ENCODE measurements at places on chromosomes 1 and 21. TPM values are rescaled to one million over a fixed set of nuclear protein-coding genes. Genes with fewer than 3 reads are reported as not detected.
A peak's percentile ranks its signal among the peaks of the same experiment; 100 is the strongest.

GRCh38 chr1:12012560-12013316, 6.6 kb upstream of the MIIP start:
- no peak for DNase-seq
- H3K36me3 ChIP-seq = peaks cover 3% of the 10 kb centered on the region
- H3K4me3 ChIP-seq = no peak overlapping the region
- no peaks in the 10 kb centered on the region for H3K4me1 ChIP-seq

DNA sequence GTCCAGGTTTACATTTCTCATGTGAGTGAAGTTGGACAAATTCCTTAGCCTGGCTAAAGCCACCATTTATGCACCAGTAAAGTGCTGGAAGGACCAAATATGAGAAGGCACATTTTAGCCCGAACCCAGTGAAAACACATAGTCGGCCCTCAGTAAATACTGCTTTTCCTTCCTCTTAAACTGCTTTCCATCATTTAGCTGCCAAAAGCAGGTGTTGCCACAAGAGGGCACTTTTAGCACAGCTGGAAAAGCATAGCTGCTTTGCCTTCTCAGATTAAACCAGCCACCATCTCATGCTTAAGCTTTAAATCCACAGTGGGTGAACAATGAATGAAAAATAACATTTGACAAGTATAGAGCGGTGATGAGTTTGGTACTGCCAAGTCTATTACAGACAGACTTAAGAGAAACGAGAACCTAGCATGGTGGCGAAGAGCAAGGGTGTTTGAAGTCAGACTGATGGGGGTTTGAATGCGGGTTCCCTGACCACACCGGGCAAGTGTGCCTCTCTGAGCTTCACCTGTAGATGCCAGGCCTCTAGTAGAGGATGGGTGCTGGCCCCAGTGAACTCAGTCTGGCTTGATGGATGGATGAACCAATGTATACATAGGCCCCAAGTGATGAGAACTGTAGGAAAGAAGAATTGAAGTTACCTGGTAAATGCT, 57.8 kb downstream of the SLC35D1 start:
- H3K27ac ChIP-seq = no peak overlapping the region
- H3K4me1 ChIP-seq = no peaks in the 10 kb centered on the region
- no peak overlapping the region for H3K4me3 ChIP-seq
- H3K27me3 ChIP-seq = no peaks in the 10 kb centered on the region
- peak; percentile 53 for DNase-seq

GRCh38 chr1:8249838-8250237, 68.1 kb upstream of the SLC45A1 start:
- no peaks in the 10 kb centered on the region for H3K27me3 ChIP-seq
- no peak overlapping the region for H3K4me3 ChIP-seq
- H3K27ac ChIP-seq = no peak overlapping the region
- no peaks in the 10 kb centered on the region for H3K36me3 ChIP-seq
- no peak for DNase-seq

GRCh38 chr21:46025113-46025770, 43.7 kb downstream of the COL6A1 start:
- H3K27ac ChIP-seq = no peak overlapping the region
- H3K36me3 ChIP-seq = no peaks in the 10 kb centered on the region
- no peak overlapping the region for H3K4me3 ChIP-seq
- H3K4me1 ChIP-seq = no peaks in the 10 kb centered on the region
- H3K27me3 ChIP-seq = no peaks in the 10 kb centered on the region

Gene SPATA45
- total RNA-seq = not detected

GRCh38 chr1:9903801-9904527, 6.1 kb downstream of the CTNNBIP1 start:
- DNase-seq = no peak
- no peaks in the 10 kb centered on the region for H3K36me3 ChIP-seq
- H3K4me1 ChIP-seq = peaks cover 10% of the 10 kb centered on the region
- H3K27me3 ChIP-seq = no peaks in the 10 kb centered on the region

Gene ATP6V1G3
- total RNA-seq = not detected

- H3K27ac ChIP-seq = no peak overlapping the region
- H3K4me1 ChIP-seq = no peaks in the 10 kb centered on the region
- DNase-seq = no peak
- no peaks in the 10 kb centered on the region for H3K27me3 ChIP-seq
- no peaks in the 10 kb centered on the region for H3K36me3 ChIP-seq
These were observed 235.2 kb upstream of the RAB4A start for GRCh38 chr1:229035748-229036082.

DNA sequence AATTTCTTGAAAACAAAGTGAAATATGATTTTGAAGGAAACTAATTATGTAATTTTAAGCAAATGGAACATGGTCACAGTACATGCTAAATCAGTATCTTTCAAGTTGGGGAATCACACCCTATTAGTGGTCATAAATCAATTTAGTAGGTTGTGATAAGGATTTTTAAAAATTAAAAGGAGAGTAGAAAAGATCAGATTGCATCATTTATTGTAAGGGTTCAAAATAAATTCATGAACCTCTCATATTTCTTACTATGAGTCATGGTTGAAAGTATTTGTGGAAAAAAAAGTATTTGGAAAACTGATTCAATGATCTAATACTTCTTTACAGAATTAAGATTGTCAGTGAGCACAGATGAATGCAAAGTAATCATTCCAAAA, 14.6 kb downstream of the ADSS2 start:
- H3K36me3 ChIP-seq = no peaks in the 10 kb centered on the region
- DNase-seq = no peak
- H3K27me3 ChIP-seq = no peaks in the 10 kb centered on the region
- no peaks in the 10 kb centered on the region for H3K4me1 ChIP-seq
- H3K27ac ChIP-seq = no peak overlapping the region

Gene ETV3L
- total RNA-seq = not detected

GRCh38 chr1:21639594-21640041, 29.5 kb downstream of the RAP1GAP start:
- no peaks in the 10 kb centered on the region for H3K27me3 ChIP-seq
- DNase-seq = no peak
- no peaks in the 10 kb centered on the region for H3K36me3 ChIP-seq

GRCh38 chr1:233333086-233333485, 5.6 kb downstream of the MAP3K21 start:
- no peaks in the 10 kb centered on the region for H3K36me3 ChIP-seq
- H3K4me3 ChIP-seq = no peak overlapping the region
- no peaks in the 10 kb centered on the region for H3K27me3 ChIP-seq
- H3K4me1 ChIP-seq = no peaks in the 10 kb centered on the region
- DNase-seq = no peak

Gene CADM3
- 4.7 TPM for total RNA-seq

- no peaks in the 10 kb centered on the region for H3K4me1 ChIP-seq
- no peak overlapping the region for H3K27ac ChIP-seq
- no peaks in the 10 kb centered on the region for H3K36me3 ChIP-seq
- no peak for DNase-seq
- H3K4me3 ChIP-seq = no peak overlapping the region
These were observed 28.3 kb upstream of the PCBP3 start for GRCh38 chr21:45615145-45615711.

Gene OR6K3
- total RNA-seq = not detected

Gene A3GALT2
- 0.46 TPM for total RNA-seq

DNA sequence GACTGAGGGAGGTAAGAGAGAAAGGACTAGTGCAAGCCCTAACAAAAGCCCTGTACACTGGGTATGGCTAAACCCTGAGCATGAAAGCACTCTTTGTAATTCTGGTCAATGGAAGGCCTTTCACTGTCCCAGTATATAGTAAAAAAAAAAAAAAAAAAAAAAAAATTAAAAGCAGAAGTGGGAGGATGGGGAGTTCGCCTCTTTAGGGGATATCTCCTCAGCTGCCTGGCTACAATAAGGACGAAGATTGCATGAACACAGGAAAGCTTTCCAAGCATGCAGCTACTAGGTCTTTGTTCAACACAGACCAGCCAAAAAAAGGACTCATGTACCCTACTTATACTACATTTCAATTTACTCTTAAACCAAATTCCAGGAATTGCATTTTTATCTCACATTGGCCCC, 59.1 kb downstream of the EIF4G3 start:
- DNase-seq = no peak
- H3K27me3 ChIP-seq = no peaks in the 10 kb centered on the region
- no peak overlapping the region for H3K4me3 ChIP-seq
- no peaks in the 10 kb centered on the region for H3K4me1 ChIP-seq

Gene HMCN1
- total RNA-seq = 9.9 TPM

- H3K4me3 ChIP-seq = no peak overlapping the region
- DNase-seq = no peak
- no peak overlapping the region for H3K27ac ChIP-seq
- no peaks in the 10 kb centered on the region for H3K4me1 ChIP-seq
- H3K36me3 ChIP-seq = no peaks in the 10 kb centered on the region
These were observed 10.9 kb upstream of the FASLG start for GRCh38 chr1:172647987-172648386.

GRCh38 chr1:60173006-60173405, 99.4 kb upstream of the C1orf87 start:
- no peaks in the 10 kb centered on the region for H3K4me1 ChIP-seq
- H3K4me3 ChIP-seq = no peak overlapping the region
- no peaks in the 10 kb centered on the region for H3K36me3 ChIP-seq
- DNase-seq = no peak
